Esophagus squamous epithelium (tissue), 5 donors: ENCODE measurements at places on chromosomes 16 and 17.
A peak's percentile ranks its signal among the peaks of the same experiment; 100 is the strongest.

GRCh38 chr16:75616521-75617010, 6.5 kb downstream of the ADAT1 start:
- DNase-seq: no peak

- DNase-seq: no peak
Measured at GRCh38 chr16:89265647-89266046, 48.1 kb downstream of the ZNF778 start.

GRCh38 chr17:77400445-77400870, 259.7 kb downstream of the SEC14L1 start:
- no peak for DNase-seq

DNA sequence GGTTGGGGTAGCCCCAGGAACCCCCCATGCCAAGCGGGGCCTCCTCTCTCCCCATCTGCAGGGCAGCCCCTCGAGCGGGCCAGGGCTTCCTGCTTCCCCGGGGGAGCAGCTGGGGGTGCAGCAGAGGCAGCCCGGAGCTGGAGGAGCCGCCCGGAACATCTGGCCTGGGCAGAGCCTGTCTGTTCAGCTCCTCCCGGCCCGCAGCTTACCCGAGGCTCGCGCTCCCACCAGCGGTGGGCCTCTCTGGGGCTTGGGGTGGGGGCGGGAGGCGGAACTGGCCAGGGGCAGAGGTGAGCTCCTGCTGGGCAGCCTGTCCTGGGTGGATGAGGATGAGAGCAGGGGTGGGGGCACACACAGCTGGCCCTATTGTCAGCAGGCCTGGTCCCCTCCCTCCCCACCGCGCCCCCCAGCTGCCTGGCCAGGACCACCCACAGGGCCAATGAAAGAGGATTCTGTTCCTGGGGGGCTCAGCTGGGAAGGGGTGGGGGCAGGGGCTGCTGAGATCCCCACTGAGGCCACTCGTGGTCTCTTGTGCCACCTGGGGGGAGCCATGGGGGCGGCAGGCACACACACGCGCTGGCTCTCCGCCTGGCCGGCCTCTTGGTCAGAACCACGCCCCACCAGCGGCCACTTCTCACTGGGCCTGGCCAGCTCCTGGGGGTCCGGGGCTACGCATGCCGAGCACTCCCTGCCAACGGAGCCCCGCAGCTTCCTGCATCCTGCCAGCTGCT, 34.7 kb downstream of the BAHCC1 start:
- no peak for DNase-seq

- peak; percentile 55 for DNase-seq
Measured at GRCh38 chr17:39621523-39622379, 5.0 kb upstream of the PPP1R1B start.
